Hematopoietic multipotent progenitor cell treated with erythropoietin and hydrocortisone succinate and interleukin-3 and kit ligand, for 6 days (in vitro differentiated cells): ENCODE measurements at places on chromosomes 12 and 14.

DNA sequence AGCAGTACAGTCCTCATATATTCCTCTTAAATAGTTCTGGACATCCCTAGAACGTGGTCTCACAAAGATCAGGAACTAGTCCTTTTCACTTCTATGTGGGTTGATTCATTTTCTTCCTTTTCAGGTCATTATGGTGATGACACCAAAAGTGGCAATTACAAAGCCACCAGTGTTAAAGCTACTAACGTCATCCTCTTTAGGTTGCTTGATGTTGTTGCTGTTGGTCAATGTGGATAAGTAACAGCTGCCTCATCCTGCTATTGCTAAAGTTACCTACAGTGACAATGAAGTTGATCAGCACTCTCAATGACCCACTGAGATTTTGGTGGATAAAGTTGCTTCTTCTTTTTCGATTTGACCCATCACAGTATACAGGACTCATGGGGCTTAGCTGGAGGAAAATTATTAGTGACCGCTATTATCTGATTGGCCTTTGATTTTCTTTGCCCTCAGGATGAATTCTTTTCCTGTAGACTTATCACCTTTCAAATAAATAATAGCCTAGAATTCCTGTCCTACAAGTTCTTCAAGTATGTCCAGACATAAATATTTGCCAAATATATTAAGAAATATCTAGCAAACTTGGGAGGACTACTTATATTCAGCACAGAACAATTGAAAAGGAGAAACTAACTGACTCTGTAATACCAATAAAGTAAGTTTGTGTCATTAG, 54.0 kb upstream of the ATP2B1 start:
- DNase-seq: no peak

GRCh38 chr12:2294651-2295475, 242.1 kb downstream of the CACNA1C start:
- peak; percentile 77 for DNase-seq

GRCh38 chr14:23154964-23155587, 28.4 kb downstream of the SLC7A8 start:
- no peak for DNase-seq

GRCh38 chr12:46549527-46550265, 177.1 kb upstream of the SLC38A2 start:
- DNase-seq: no peak

GRCh38 chr14:95953111-95953724, 76.6 kb downstream of the TUNAR start:
- peak; percentile 42 for DNase-seq

- DNase-seq: no peak
Measured at GRCh38 chr14:33297565-33297964, 358.9 kb downstream of the NPAS3 start.
